ENCODE measurements at places on chromosomes 2 and 18.

DNA sequence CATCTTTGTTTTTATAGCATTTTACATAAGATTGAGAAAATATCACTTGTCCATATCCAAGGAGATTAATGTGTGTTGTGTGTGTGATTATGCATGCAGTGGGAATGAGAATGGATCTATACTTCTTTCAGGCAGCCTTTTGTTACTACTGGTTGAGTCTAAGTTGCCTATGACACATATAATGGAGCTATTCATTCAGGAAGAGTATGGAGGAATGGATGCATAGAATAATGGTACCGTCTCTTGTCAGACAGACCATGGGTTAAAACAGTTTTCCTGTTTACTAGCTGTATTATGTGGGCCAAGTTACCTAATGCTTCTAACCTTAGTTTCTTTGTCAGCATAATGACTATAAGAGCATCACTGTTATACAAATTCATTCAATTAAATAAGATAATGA is 155.4 kb upstream of the KYNU start:
- DNase-seq: no peak

GRCh38 chr2:161580021-161580420 is 44.2 kb upstream of the SLC4A10 start:
- DNase-seq: no peak

DNA sequence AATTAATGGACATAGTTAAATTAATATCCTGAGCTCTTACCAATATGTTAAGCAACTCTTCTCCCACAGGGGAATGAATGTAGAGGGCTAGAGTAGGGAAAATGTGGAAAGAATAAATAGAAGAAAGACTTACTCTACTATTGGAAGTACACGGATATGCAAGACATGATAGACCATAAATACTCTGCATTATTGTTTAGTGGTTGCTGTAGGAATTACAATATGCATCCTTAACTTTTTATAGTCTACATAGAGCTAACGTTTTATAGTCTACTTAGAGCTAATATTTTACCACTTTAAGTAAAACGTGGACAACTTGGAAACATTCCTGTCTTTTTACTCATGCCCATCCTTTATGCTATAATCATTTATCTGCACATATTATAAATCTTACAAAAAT is 163.8 kb upstream of the GALNT5 start:
- no peak for DNase-seq

DNA sequence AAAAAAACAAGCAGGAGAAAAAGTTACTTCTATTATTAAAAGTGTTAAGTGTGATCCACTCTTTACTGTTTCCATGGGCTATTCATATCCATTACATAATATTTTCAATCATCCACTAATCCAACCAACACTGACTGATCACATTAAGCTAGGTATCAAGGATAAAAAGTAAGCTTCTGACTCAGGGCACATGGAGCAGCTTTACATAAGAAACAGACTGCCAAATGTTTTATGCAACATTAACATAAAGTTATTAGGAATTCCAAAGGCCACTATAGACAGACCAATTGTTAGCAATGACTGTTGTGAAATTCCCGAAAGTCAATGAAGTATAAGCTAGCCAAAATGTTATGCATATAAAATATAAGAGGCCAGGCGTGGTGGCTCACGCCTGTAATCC is 277.6 kb downstream of the ZEB2 start:
- DNase-seq: no peak
